ENCODE measurements at places on chromosomes 16 and 17.

- no peak for DNase-seq
Measured at GRCh38 chr17:10806545-10807262, 2.8 kb upstream of the TMEM238L start.

- DNase-seq = no peak
Measured at GRCh38 chr17:80060644-80061043, 24.2 kb downstream of the CCDC40 start.

GRCh38 chr17:59840329-59841090 lies 52.2 kb downstream of the TUBD1 start:
- peak; percentile 22 for DNase-seq

- no peak for DNase-seq
Measured at GRCh38 chr16:67150047-67150832, 558 bp downstream of the B3GNT9 start.

GRCh38 chr16:50096791-50097190 lies 31.0 kb downstream of the HEATR3 start:
- peak; percentile 52 for DNase-seq

DNA sequence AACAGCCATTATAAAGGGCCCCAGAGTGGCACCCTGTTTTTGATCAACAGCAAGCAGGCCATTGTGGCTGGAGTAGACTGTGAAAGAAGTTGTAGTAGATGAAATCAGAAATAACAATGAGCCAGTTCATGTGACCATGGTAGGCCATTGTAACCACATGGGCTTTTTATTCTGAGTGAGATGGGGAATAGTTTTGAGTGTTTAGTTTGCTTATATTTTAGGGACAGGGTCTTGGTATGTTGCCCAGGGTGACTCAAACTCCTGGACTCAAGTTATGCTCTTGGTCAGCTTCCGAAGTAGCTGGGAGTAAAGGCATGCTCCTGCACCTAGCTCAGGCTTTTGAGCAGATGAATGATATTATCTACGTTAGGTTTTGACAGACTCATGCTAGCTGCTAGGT lies 12.0 kb downstream of the CBFB start:
- no peak for DNase-seq

GRCh38 chr17:37246085-37246484 lies 129.7 kb upstream of the C17orf78 start:
- DNase-seq = no peak

GRCh38 chr16:10922328-10923145 lies 19.7 kb downstream of the DEXI start:
- no peak for DNase-seq

- no peak for DNase-seq
Measured at GRCh38 chr16:46907061-46907774, 23.1 kb downstream of the GPT2 start.

DNA sequence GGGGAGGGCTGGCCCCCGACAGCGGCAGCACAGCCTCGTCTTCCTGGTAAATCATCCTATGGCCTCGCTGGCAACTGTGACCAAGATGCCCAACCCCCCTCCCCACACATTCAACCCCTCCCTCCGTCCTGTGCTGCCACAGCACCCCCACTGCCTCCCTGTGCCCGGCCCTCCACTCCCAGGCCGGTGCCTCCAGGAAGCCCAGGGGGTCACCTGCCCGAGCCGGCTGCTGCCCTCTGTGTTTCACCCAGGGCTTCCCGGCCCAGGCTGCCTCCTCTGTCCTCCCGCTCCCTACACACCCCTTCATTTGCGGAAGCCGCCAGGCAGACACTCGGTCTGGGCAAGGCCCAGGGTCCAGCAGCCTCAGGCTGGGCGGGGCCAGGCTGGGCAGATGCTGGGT lies 188.6 kb downstream of the RBFOX3 start:
- DNase-seq = no peak

DNA sequence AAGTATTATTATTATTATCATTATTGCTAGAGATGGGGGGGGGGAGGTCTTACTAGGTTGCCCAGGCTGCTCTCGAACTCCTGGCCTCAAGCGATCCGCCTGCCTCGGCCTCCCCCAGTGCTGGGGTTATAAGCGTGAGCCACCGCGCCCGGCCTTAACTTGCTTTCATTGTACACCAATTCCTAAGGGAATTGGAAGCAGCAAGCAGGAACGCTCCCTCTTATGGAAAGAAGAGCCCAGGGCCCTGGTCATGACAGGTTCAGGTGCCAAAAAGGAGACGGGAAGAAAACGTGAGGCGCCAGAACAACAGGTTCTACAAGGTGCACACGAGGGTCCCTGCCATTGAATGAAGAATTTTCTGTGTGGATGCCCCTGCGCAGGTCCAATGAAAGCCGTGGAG lies 540 bp upstream of the RPL38 start:
- no peak for DNase-seq

GRCh38 chr17:21523497-21524210 lies 147.5 kb downstream of the KCNJ12 start:
- DNase-seq = no peak

DNA sequence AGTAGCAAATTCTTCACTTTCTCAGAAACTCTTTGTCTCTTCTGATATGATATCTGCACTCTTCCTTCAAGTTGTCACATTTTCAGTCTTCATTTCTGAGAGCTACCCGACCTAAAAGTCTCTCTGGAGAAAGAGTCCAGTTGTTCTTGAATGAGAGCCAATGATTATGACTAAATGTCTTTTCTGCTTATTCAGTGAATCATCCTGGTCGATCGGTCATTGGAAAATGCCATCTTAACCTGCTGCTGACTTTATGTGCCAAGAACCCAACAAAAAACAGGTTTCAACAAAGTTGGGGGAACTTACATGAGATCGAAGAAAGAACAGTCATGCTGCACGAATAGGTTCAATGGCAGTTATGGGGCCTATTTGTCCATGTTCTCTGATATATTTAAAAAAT lies 15.9 kb downstream of the SOX9 start:
- no peak for DNase-seq

- no peak for DNase-seq
Measured at GRCh38 chr17:69743091-69743490, 328.6 kb downstream of the MAP2K6 start.

GRCh38 chr17:50308666-50309065 lies 34.4 kb downstream of the TMEM92 start:
- no peak for DNase-seq

DNA sequence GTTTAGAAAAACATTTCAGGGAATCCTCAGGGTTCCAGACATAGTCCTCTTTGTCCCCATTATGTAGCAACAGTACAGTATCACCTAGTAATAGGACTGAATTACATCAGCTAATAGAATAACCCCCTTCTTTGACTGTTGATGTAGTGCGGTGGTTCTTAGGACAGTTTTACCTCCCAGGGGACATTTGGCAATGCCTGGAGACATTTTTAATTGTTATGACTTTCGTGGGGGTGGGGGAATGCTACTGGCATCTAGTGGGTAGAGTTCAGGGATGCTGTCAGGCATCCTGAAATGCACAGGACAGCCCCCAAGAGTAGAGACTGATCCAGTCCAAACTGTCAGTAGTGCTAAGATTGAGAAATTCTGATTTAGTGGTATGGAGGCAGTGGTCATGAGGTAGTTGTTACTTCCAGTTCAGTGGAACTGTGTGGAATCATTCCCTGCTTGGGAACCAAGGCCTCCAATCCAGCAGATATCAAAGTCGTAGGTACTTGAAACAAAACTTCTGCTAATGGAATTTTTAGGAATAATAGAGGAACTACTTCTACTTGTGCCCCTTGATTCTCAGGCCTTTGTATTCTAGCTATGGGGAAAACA lies 20.3 kb downstream of the NF1 start:
- DNase-seq = no peak

DNA sequence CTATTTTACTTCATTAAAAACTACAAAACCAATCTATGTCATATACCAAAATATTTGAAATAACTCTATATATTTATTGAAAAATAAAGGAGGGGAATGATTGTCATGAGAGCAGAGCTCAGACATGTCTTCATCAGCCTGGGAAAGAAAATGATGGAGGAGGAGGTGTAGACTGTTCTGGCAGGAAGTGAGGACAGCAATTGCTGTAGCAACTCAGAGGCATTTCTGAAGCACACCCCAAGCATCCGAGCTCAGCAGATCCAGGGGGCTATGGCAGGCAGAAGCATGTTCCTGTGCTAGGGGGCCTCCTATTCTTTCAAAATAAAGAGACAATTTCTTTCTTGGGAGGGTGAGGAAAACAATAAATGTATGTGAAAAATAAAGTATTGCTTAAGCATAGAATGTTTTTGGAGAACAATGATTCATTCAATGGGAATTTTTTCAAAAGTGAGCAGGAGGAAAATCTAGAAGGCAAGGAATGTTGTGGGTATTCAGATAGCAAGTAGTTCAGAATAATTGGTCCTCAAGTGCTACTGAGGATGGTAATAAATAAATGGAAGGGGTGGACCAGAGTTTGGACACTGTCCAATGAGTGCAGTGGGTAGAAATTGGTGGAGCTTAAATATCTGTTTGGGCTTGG lies 383.4 kb downstream of the CDH11 start:
- no peak for DNase-seq

DNA sequence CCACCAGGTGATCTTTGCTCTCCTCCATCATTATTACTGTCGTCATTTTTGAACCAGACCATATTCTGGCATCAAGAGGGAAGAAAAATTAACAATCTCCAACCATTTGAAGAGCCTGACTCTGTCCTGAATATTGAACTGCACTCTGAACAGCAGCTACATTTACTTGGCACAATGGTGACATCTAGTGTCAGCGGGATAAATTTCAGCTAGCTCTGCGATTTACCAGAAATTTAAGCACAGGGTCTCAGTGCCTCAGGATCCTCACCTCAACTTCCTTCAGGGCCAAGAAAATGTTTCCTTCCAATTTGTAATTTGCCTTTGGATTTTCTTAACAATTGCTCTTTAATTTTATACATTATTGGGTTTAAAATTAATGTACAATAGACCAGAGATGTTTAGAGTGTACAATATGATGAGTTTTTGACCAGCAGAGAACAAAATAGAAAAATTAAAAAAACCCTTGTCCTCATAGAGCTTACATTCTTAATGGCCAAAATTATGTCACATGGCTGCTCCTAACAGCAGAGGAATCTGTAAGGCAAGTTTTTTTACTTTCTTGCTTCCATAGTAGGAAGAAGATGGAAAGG lies 10.7 kb upstream of the ZNF19 start:
- peak; percentile 20 for DNase-seq

GRCh38 chr17:38559880-38560230 lies 45.9 kb downstream of the SRCIN1 start:
- DNase-seq = no peak

Data from AG09319 (cell line).